HTR-8/SVneo (cell line): ENCODE measurements at places on chromosomes 1 and 21.
A peak's percentile ranks its signal among the peaks of the same experiment; 100 is the strongest.

- DNase-seq: no peak
These were observed 47.4 kb downstream of the PLA2G4A start for GRCh38 chr1:186875896-186876835.

DNA sequence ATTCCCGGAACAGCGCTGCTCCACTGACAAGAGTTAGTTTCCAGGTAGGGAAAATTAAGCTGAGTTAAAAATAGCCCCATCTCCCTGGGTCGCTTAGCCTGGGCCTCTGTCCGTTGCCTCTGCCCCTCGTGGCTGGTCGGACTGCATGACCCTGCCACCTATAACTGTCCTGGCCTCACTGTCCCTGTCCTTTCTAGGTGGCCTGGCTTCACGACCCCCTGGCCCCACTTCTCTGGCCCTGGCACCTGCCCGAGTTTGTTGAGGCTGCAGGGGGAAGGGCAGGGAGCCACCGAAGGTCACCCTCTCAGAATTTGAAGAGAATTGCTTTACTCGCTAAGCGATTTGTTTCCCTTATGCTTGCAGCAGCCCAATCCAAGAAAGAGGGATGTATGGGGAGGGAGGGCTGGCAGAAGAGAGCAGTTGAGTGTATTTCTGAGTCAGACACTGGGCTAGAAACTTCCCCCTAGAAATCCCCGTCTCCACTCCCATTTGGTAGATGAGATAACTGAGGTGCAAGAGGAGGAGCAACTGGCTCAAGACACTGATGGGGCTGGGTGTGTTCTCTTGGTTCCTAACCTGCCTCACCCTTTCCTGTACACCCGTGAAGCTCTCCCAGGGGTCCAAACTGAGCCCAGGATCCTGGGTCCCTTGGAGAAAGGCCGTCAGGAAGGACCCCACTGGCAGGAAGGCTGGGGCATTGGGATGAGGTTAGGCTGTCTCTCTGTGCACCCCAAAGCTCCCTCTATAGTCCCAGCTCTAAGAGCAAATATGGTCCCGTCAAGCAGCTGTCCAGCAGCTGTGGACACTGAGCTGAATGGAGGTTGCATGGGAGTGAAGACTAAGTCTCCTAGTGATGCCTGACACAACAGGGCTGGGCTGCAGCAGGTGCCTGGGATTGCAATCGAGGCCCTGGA, 2.9 kb upstream of the EDN2 start:
- no peak for DNase-seq

GRCh38 chr1:168643152-168643551, 66.7 kb downstream of the XCL1 start:
- DNase-seq: no peak

GRCh38 chr1:76153841-76154205, 79.3 kb downstream of the ST6GALNAC3 start:
- no peak for DNase-seq

GRCh38 chr1:40650075-40650474, 15.4 kb downstream of the RIMS3 start:
- no peak for DNase-seq

- DNase-seq: no peak
These were observed 45.0 kb upstream of the DAB1 start for GRCh38 chr1:57468641-57469523.

GRCh38 chr1:109547463-109548320, 723 bp upstream of the GNAI3 start:
- no peak for DNase-seq

GRCh38 chr1:182032251-182032650, 29.3 kb downstream of the ZNF648 start:
- no peak for DNase-seq

DNA sequence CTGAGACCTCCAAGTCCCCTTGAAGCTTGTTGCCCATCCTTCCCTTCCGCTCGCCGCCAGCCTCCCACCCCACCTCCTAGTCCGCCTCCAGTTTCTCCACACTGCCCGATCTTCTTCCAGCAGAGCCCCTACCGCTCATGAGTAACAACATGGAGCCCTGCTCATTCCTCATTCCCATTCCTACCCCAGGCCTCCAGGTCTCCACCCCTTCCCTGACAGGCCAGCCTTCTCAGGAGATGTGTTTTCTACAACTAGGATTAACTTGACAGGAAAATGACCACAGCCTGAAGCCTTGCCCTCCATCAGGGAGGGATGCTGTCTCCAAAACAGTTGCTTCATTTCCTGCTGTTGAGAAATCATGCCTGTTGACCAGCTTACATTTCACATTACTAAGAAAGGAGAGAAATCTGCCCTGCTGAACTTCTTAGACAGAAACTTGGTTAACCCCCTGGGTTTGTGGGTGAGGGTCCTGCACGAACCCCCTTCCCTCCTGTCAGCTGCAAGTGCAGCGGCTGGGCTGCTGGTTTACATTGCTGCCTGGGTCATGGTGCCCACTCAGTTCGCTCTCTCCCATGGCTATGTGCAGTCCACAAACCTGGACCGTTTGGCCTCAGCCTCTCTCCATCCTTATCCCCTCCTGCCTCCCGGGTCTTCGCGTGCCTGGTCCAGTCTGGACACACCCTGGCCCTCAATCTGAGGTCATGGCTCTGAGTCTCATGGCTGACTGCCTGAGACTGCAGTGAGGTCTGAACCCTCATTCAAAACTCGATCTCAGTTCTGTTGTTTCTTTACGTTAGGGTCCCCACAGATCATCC, 16.1 kb upstream of the CHI3L1 start:
- DNase-seq: peak; percentile 70

GRCh38 chr21:32802954-32803353, 31.4 kb upstream of the PAXBP1 start:
- DNase-seq: no peak

DNA sequence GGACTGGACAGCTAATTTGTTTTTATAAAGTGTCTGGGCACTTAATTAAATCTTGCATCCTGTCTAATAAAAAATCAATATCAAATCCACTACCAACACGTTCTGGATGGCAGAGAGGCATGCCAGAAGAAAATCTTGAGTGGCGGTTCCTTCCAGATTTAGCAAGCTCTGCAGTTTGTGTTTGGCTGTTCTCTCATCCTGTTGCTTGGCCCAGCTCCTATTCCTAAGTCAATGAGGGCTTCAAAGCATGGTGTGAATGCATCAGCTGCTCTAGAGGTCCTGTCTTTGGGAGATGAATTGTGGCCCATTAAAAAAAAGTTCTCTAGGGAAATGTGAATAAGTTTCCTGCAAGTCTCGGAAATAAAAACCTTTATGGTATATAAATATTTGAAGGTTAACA, 90.3 kb downstream of the DISC1 start:
- DNase-seq: no peak

DNA sequence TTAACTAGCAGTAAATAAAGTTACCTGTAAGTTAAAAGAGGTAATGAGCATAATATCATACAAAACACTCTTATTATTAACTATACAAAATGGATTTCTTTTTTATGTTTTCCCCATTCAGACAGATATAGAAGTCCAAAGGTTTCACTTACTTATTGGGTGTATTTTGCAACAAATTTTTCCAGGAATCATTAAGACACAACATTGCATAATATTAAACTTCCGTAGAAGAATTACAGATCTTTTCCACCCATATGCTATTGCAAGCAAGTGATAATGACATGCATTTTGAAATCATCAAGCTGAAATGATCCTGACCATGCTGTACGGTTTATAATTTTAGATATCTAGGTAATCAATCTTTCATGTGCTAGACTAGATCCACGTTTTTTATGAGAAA, 957.0 kb downstream of the NCAM2 start:
- DNase-seq: no peak

GRCh38 chr1:185245466-185245865, 71.6 kb downstream of the IVNS1ABP start:
- no peak for DNase-seq

DNA sequence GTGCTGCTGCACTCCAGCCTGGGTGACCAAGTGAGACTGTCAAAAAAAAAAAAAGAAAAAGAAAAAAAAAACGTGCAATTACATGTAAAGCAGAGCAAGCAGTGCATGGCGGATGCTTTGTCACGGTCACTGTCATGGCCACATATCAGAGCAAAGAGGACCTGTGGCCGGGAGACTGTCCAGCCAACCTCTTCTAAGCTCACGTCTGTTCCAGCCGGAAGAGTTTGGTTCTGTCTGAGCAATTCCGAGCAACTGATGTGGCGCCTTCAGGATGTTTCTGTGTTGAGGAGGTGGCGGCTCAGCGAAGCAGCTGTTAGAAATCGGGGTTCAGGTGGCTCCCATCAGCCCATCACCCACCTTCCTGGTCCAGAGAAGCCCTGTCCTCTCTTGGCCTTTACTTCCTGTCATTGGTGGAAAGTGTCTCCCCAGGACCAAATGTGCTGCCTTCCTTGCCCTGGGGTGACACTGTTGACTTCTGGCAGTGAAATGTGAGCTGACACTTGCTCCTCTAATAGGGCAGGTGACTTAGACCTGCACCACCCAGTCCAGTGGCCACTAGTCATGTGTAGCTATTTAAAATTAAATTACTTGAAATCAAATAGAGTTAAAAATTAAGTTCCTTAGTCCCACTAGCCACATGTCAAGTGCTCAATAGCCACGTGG, 59.9 kb downstream of the ARHGEF10L start:
- DNase-seq: no peak

DNA sequence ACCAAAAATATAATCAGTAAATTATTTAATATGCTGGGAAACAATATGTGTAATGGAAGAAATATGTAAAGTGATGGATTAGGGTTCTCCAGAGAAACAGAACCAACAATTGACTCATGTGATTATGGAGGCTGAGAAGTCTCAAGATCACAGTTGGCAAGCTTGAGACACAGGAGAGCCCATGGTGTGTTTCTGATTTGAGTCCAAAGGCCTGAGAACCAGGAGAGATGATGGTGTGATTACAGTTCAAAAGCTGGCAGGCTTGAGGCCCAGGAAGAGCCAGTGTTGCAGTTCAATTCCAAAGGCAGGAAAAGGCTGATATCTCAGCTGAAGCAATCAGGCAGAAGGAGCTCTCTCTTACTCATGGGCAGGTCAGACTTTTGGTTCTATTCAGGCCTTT, 138.8 kb upstream of the NBPF11 start:
- DNase-seq: no peak

DNA sequence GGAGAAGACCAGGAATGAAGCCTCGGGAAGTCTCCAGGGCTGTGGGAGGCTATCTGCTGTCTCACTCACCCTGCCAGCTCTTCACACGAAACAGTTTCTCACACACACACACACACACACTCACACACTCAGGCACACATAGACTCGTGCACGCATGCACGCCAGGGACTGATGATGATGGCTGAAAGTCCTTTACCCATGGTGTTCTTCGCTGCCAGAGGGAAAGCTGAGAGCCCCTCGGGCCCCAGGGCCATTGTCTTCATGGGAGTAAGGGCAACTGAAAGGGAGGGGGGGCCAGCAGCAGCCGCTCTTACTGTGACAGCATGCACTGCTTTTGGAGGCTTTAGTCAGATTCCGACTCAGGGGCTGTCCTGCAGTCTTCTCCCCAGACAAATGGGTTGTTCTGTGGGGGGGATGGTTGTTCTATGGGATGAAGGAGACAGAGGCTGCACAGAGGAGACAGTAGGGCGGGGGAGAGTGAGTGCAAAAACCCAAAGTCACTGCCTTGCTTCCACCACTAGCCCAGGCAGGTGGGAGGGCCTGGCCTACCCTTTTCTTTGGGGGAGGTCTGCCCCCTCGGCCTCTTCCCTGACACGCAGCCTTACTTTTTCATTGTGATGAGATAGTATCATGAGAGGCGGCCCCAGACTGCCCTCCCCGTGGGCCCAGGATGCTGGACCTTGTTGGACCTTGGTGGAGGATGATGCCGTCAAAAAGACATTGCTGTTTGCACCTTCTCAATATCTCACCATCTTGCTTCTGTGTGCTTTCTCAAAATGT, 29.0 kb downstream of the STUM start:
- no peak for DNase-seq

- no peak for DNase-seq
These were observed 532.4 kb downstream of the KIF26B start for GRCh38 chr1:245687152-245687635.

DNA sequence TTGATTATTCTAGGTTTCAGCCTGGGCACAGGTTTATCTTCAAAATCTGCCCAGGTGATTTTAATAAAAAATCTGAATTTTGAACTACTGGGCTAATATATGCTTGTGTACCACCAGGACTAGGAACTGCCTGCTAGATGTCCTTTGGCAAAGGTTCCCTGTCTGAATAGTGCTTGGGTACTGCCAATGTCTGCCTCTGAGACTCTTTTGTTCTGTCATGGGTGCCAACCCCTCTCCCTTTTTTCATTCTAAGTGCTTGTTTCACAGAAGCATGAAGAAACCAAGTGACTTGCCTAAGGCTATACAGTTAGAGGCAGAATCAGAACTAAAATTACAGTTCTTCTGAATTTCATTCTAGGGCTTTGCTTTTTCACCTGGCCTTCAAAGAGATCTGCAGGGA, 106.3 kb upstream of the CACHD1 start:
- no peak for DNase-seq

- no peak for DNase-seq
These were observed 187.7 kb downstream of the SDCCAG8 start for GRCh38 chr1:243443557-243443956.

DNA sequence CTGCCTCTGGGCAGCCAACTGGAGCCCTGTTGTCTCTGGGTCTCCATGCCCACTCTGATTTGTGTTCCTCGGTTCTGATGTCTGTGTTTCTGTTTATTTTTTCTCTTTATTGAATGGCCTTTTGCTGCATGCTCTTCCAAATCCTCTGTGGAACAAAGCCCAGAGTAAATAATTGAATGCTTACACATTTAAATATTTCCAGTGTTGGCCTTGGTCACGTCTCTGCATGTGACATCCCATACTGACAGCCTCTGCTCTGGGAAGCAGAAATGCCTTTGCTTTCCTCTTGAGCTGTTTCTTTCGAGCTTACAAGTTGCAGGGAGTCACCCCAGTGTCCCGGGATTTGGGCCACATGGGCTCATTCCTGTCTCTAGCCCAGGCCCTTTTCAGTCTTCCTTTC, 267.9 kb downstream of the PTPRU start:
- DNase-seq: no peak

DNA sequence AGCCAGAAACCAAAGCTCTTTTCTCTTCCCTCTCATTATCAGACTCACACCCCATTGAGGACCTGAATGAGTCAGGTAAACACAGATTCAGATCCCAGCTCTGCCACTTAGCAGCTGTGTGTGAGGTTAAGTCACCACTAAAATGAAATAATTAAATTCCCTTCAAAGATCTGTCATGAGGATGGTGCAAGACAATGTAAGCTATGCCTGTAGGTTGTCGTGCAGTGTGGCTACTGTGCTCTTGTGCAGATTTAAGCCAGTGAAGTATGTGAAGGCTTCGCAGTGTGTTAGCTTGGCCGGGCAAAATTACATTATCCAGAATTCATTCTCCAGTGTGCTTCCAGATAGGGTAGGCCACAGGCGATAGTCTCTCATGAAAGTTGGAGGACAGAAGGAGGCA, 13.6 kb downstream of the UBL4B start:
- DNase-seq: no peak

- DNase-seq: no peak
These were observed 356.5 kb downstream of the GPATCH2 start for GRCh38 chr1:217274416-217274815.

DNA sequence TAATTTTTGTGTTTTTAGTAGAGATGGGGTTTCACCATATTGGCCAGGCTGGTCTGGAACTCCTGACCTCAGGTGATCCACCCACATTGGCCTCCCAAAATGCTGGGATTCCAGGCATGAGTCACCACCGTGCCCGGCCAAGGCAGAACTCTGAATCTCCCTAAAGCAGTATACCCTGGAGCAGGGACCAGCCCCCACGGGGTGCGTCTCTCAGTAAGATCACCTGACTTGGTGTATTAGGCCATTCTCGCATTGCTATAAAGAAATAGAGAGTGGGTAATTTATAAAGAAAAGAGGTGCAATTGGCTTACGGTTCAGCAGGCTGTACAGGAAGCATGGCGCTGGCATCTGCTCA, 14.2 kb downstream of the DFFB start:
- no peak for DNase-seq

- no peak for DNase-seq
These were observed 31.8 kb downstream of the SDCCAG8 start for GRCh38 chr1:243287652-243288051.
